ENCODE measurements at places on chromosomes 4 and X.

- no peak for DNase-seq
Observed at GRCh38 chr4:121143131-121143530, 21.0 kb downstream of the TNIP3 start.

DNA sequence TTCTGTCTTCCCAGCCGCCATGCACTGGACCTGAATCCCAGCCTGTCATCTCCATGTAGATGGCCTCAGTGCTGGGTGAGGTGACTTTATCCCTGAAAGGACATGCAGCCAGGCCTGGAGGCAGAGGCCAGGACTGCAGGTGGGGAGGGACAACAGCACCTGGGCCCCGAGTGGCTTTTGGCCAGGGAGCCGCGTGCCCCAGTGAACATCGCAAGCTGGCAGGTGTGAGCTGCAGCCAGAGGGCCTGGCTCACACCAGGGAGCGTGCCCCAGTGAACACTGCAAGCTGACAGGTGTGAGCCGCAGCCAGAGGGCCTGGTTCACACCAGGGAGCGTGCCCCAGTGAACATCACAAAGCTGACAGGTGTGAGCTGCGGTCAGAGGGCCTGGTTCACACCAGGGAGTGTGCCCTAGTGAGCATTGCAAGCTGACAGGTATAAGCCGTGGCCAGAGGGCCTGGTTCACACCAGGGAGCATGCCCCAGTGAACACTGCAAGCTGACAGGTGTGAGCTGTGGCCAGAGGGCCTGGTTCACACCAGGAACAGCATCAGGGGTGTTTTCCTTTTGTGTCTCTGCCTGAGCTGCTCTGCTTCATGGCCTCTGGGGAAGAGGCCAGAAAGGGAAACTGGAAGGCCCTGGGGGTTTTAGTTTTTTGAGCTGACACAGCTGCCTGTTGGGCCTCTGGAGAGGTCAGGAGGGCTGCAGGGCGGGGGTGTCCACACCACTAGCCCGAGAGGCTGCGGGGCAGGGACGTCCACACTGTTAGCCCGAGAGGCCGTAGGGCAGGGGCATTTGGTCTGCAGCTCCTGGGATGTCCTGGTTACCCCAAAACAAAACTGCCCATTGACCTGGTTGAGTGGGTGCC lies 22.7 kb upstream of the PSAPL1 start:
- no peak for DNase-seq

GRCh38 chrX:2846992-2847391 lies 18.3 kb downstream of the GYG2 start:
- DNase-seq, result no peak

DNA sequence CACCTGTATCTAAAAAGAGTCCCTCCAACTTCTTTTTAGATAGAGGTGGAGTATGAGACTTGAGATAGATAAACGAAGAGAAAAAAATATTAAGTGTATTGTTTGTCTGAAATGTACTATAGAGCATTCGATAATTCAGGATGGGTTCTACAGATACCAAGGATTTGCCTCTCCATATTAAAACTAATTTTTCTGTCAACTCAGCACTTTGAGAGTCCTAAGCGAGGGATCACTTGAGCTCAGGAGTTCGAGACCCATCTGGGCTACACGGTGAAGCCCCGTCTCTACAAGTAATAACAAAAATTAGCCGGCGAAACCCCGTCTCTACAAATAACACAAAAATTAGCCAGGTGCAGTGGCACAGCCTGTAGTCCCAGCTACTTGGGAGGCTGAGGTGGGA lies 1.5 kb downstream of the DNAAF6 start:
- DNase-seq, result no peak

- no peak for DNase-seq
Observed at GRCh38 chr4:98480535-98480934, 177.9 kb downstream of the TSPAN5 start.

- no peak for DNase-seq
Observed at GRCh38 chrX:100926453-100926852, 2.3 kb downstream of the XKRX start.

GRCh38 chrX:105876658-105877057 lies 54.3 kb downstream of the NRK start:
- no peak for DNase-seq

DNA sequence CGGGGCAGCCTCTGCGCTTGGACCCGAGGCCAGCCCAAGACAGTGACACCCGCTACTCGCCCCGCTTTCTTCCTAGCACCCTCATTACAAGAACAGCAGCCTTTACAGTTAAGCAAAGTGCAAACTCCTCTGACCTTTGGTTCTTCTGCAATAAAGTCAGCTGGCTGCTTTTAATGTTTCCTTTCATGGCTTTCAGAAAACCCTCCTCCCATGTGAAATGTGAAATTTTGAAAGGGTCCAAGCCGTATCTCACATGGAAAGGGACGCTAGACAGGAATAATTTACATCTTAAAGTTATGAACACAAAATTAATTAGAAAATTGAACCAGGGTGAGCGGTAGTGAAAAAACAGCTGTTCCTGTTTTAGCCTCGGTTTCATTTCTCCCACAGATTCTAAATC lies 520.1 kb upstream of the FRG1 start:
- DNase-seq, result no peak

GRCh38 chrX:150477371-150477770 lies 91.0 kb upstream of the MTM1 start:
- DNase-seq, result no peak

GRCh38 chr4:175705407-175705806 lies 106.7 kb downstream of the GPM6A start:
- DNase-seq, result no peak

DNA sequence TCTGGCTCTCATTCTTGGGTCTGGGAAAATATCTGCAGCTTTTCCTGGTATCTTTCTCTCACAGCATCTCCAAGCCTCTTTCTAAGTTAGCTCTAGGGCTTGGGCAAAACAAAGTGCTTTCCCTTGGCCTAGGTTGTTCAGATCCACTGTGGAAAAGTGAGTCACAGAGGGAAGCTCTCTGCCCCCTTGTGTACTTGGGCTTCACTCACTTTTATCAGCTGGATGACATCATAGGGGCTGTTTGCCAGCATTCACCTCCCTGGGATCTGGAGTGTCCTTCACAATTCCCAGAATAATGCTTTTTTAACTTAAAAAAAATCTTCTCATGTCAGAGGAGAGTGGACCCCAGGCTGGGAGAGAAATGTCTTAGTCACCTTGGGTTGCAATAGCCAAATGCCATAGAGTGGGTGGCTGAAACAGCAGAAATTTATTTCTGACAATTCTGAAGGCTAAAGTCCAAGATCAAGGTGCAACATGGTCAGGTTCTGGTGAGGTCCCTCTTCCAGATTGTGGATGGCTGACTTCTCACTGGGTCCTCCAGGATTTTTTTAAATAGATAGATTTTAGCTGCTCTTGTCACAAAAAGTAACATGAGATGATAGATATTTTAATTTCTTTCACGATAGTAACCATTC lies 247.8 kb downstream of the SH2D1A start:
- DNase-seq, result no peak

DNA sequence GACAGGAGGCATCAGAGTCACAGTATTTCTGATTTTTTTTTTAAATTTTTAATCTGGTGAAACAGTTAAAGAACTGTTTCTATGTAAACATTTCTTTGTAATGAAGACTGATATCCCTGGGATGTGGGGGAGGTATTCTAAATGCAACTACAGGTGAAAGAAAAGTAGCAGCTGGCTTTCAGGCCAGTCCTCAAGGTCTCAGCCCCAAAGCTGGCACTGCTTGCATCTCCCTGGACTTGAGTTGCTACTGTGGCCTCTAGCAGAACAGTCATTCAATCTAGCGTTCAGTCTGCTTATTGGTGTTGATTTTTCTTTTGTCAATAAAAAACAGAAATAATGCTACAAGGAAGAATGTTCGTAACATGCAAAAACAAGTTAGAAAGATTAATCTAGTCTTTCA lies 4.9 kb downstream of the MBNL3 start:
- DNase-seq, result no peak

All from activated CD8-positive, alpha-beta memory T cell treated with anti-CD3 and anti-CD28 coated beads for 48 hours (primary cell).